Occipital lobe (tissue), 3 donors: ENCODE measurements at places on chromosomes 1 and 21. TPM values are rescaled to one million over a fixed set of nuclear protein-coding genes. Genes with fewer than 3 reads are reported as not detected.

XPR1 gene
- 370 TPM for total RNA-seq

SYCP1 gene
- not detected for total RNA-seq

MPL gene
- not detected for total RNA-seq

CD1B gene
- total RNA-seq = not detected

TSACC gene
- not detected for total RNA-seq

ANXA9 gene
- total RNA-seq = not detected

GPR25 gene
- not detected for total RNA-seq
